A549 treated with AZD2906 at 1 μM for 4 hours (cell line): ENCODE measurements at places on chromosomes 6 and 20. TPM values are rescaled to one million over a fixed set of nuclear protein-coding genes. Genes with fewer than 3 reads are reported as not detected.

NTSR1 gene
- 0.05 to 0.12 TPM (median 0.09 TPM) in 5 replicates for total RNA-seq

JAG1 gene
- 37.3 to 50.6 TPM (median 39.2 TPM) in 5 replicates for total RNA-seq

WFDC10B gene
- total RNA-seq = not detected in 5 replicates

WFDC5 gene
- total RNA-seq = 0.08 TPM in 1 of 5 replicates, not detected in the others

IYD gene
- total RNA-seq = 0.01 to 0.02 TPM (median 0.01 TPM) in 3 of 5 replicates, not detected in the others

REPS1 gene
- total RNA-seq = 23.5 to 26.6 TPM (median 25.2 TPM) in 5 replicates

CCN6 gene
- not detected in 5 replicates for total RNA-seq

RIMS1 gene
- total RNA-seq = not detected in 5 replicates

KHDRBS2 gene
- total RNA-seq = not detected in 5 replicates

TMEM14B gene
- 123 to 158 TPM (median 127 TPM) in 5 replicates for total RNA-seq

MICB gene
- 5.8 to 6.5 TPM (median 6.2 TPM) in 5 replicates for total RNA-seq

NR2E1 gene
- 0.05 TPM in 2 of 5 replicates, not detected in the others for total RNA-seq

KIFC1 gene
- total RNA-seq = 40.2 to 45.2 TPM (median 42.4 TPM) in 5 replicates

FBXO9 gene
- total RNA-seq = 29.7 to 36.6 TPM (median 35.1 TPM) in 5 replicates

EPPIN gene
- not detected in 5 replicates for total RNA-seq
